ENCODE measurements at places on chromosomes 7 and 10.

GRCh38 chr10:34075254-34075926 is 739.7 kb downstream of the PARD3 start:
- H3K4me1 ChIP-seq: no peaks in the 10 kb centered on the region
- no peak overlapping the region for H3K27ac ChIP-seq
- DNase-seq: no peak
- H3K36me3 ChIP-seq: no peaks in the 10 kb centered on the region
- H3K4me3 ChIP-seq: no peak overlapping the region

GRCh38 chr7:47947355-47947749 is 914 bp downstream of the PKD1L1 start:
- no peak overlapping the region for H3K4me3 ChIP-seq
- H3K27ac ChIP-seq: no peak overlapping the region
- no peaks in the 10 kb centered on the region for H3K4me1 ChIP-seq
- no peaks in the 10 kb centered on the region for H3K27me3 ChIP-seq
- no peak for DNase-seq

DNA sequence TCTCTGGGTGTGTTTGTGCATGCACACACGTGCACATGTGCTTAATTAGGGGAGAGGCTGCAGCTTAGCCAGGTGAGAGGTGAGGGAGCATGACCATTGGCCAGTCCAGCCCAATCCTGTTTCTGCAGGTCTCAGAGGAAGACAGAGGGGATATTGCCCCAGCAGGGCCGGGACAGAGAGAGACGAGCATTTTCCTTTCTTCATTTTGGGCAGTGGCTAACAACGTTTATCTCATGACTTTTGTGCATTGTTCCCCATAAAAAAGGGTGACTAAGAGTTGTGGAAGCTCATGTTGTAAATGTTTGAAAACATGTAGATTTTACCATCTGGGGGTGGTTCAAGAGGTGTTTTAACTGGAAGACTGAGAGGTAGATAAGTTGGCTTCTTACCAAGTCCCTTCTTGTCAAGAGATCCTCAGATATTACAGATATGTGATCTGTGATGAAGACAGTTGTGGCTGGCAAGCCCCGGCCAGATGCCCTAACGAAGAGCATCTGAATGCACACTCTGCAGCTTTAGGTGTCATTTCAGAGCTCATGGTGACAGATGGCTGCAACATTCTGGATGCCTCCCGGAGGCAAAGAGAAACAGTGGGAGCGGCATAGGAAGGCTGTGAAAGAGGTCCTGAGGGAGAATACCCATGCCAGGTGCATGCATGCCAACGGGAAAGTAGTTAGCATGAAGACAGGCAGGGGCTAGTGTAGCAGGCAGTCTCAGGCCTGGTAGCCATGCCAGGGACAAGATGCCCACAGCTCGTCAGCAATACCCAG is 16.7 kb upstream of the DMBT1 start:
- H3K36me3 ChIP-seq: no peaks in the 10 kb centered on the region
- H3K27ac ChIP-seq: no peak overlapping the region
- DNase-seq: no peak
- no peaks in the 10 kb centered on the region for H3K27me3 ChIP-seq

DNA sequence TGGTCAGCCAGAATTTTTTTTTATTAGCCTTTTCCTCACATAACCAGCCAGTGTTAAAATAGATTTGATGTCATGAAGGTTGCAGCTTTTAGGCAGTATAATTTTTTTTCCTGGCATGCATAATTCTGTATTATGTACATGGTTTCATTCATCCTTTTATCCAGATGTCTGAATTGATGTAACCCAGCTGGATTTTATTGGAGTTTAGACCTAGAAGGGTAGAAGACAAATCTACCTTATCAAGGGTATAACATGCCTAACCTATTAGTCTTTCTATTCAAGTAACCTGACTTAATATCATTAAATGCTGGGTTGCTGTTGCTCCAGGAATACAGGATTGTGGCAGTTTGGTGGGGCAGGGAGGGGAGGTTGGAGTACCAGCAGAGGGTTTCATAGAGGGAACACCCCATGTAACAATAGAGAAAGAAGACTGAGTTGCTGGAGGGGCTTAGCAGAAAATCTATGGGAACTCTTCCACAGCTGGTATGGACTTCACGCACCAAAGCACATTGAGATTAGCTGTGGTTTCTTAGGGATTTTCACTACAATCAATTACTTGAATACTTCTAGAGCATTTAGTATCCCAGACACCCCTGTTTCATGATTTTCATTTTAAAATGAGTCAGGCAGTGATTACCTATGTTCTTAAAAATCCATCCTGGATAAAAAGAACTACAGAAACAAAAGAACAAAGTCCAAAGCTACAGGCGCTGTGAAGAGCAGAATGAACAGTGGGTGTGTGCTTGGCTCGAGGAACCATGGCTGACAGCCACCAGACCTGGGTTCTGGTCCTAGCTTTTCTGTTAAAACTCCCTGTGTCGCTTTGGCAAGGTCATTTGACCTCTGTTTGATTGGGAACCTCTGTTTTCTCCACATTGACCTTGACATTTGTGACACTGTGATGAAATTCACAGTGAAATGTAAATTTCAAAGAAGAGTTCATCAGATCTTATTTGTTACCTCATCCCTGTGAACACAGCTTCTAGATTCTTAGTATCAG is 93.5 kb downstream of the CREM start:
- no peaks in the 10 kb centered on the region for H3K36me3 ChIP-seq
- no peaks in the 10 kb centered on the region for H3K27me3 ChIP-seq
- H3K4me1 ChIP-seq: peaks cover 9% of the 10 kb centered on the region
- no peak for DNase-seq

DNA sequence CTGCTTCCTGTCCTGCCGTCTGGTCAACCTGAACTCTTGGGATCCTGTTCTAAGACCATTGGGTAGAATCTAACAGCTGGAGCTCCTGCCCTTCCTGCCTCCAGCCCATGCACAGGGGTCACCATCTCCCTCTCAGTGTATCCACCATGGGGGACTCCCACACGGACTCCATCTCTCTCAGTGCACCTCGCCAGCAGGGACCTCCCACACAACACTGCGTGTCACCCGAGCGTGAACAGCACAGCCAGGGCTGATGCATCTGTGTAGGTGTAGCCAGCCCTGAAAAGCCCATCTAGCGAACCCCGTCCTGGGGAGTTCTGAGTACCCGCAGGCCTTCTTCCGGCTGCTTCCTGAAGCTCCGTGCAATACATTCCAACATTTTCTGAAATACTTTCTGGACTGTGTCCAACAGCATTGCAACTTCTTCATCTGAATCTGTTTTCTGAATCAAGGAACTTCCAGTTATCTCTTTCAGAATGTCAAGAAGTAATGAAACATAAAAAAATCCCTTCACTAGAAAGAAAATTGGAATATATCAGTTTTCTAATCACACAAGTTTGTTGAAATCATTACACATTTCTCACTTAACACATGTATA is 52.5 kb downstream of the NCAPG2 start:
- no peak for DNase-seq
- peaks cover 25% of the 10 kb centered on the region for H3K4me1 ChIP-seq
- no peaks in the 10 kb centered on the region for H3K27me3 ChIP-seq
- peak overlapping the region; percentile 53 for H3K27ac ChIP-seq
- H3K4me3 ChIP-seq: no peak overlapping the region
- H3K36me3 ChIP-seq: no peaks in the 10 kb centered on the region

All from tibial nerve (tissue), 4 donors.